Myometrial cell (primary cell): ENCODE measurements at places on chromosomes 16 and 17. TPM values are rescaled to one million over a fixed set of nuclear protein-coding genes. Genes with fewer than 3 reads are reported as not detected.

Gene BAIAP2
- total RNA-seq: 47.9 and 53.3 TPM in 2 replicates

Gene ABCC3
- total RNA-seq: 1.7 and 4.1 TPM in 2 replicates

Gene MPP3
- total RNA-seq: 2.9 and 3.5 TPM in 2 replicates

Gene NGFR
- total RNA-seq: not detected in 2 replicates

Gene TNRC6C
- total RNA-seq: 1.7 and 3.9 TPM in 2 replicates

Gene HOXB7
- total RNA-seq: 7.1 and 7.8 TPM in 2 replicates

Gene TM4SF5
- total RNA-seq: not detected in 2 replicates

Gene HP
- not detected in 2 replicates for total RNA-seq

Gene AANAT
- total RNA-seq: not detected in 2 replicates

Gene TBC1D3E
- total RNA-seq: not detected in 2 replicates

Gene CRYBA1
- total RNA-seq: not detected in 2 replicates

Gene TNS4
- under 0.01 TPM in 2 replicates for total RNA-seq

Gene CACNG1
- not detected in 2 replicates for total RNA-seq

Gene MT1M
- 9.0 and 9.8 TPM in 2 replicates for total RNA-seq

Gene EVI2A
- 3.5 and 6.0 TPM in 2 replicates for total RNA-seq

Gene KRTAP4-9
- total RNA-seq: not detected in 2 replicates

Gene KRT23
- total RNA-seq: 3.5 and 4.3 TPM in 2 replicates

Gene EVPL
- total RNA-seq: 0.53 and 0.58 TPM in 2 replicates

Gene KRTAP4-3
- total RNA-seq: not detected in 2 replicates

Gene HSD17B1
- 1.4 and 4.6 TPM in 2 replicates for total RNA-seq

Gene MIS12
- total RNA-seq: 7.8 and 8.7 TPM in 2 replicates

Gene KPNA2
- total RNA-seq: 180 and 198 TPM in 2 replicates

Gene DNAAF8
- total RNA-seq: 0.35 and 2.6 TPM in 2 replicates

Gene KRTAP4-11
- not detected in 2 replicates for total RNA-seq

Gene TMEM235
- not detected in 2 replicates for total RNA-seq

Gene LGALS9C
- not detected in 2 replicates for total RNA-seq

Gene CCL17
- not detected in 2 replicates for total RNA-seq

Gene CHST5
- not detected in 2 replicates for total RNA-seq
